Psoas muscle (tissue), 8 donors: ENCODE measurements at places on chromosomes 16 and 17. TPM values are rescaled to one million over a fixed set of nuclear protein-coding genes. Genes with fewer than 3 reads are reported as not detected.

Gene QRICH2
- total RNA-seq = 1.1 TPM

Gene CIBAR2
- not detected for total RNA-seq

Gene POLDIP2
- 196 TPM for total RNA-seq

Gene ZDHHC1
- 6.9 TPM for total RNA-seq

Gene EME1
- not detected for total RNA-seq

DNA sequence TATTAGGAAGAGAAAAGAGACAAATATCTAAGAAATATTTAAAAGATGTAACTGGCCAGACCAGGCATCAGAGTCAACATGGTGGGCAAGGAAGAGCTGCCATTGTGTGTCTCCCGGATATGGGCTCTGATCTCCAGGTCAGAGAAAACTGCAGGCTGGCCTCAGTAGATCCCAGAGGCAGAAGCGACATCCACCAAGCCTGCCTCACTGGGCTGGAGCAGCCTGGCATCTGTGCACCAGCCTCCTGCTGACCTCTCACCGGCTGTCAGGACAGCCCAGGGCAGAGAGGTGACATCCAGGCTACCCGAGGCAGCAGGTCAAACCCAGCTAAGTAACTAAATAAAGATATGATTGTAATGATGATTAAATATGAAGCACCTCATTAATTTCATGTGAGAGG, 162.8 kb upstream of the TNRC6C start:
- no peaks in the 10 kb centered on the region for H3K4me1 ChIP-seq

GRCh38 chr16:89565506-89566372, 5.3 kb downstream of the RPL13 start:
- H3K4me3 ChIP-seq = peak overlapping the region; percentile 43
- H3K27me3 ChIP-seq = no peaks in the 10 kb centered on the region
- H3K4me1 ChIP-seq = peaks cover 41% of the 10 kb centered on the region
- no peak overlapping the region for H3K27ac ChIP-seq

- no peak for DNase-seq
- H3K4me3 ChIP-seq = no peak overlapping the region
Measured at GRCh38 chr16:35186045-35186759, 1726.8 kb downstream of the TP53TG3F start.

- H3K4me3 ChIP-seq = no peak overlapping the region
- no peak for DNase-seq
- H3K4me1 ChIP-seq = no peaks in the 10 kb centered on the region
- no peak overlapping the region for H3K27ac ChIP-seq
- H3K27me3 ChIP-seq = no peaks in the 10 kb centered on the region
Measured at GRCh38 chr16:51638339-51639135, 487.5 kb upstream of the SALL1 start.

DNA sequence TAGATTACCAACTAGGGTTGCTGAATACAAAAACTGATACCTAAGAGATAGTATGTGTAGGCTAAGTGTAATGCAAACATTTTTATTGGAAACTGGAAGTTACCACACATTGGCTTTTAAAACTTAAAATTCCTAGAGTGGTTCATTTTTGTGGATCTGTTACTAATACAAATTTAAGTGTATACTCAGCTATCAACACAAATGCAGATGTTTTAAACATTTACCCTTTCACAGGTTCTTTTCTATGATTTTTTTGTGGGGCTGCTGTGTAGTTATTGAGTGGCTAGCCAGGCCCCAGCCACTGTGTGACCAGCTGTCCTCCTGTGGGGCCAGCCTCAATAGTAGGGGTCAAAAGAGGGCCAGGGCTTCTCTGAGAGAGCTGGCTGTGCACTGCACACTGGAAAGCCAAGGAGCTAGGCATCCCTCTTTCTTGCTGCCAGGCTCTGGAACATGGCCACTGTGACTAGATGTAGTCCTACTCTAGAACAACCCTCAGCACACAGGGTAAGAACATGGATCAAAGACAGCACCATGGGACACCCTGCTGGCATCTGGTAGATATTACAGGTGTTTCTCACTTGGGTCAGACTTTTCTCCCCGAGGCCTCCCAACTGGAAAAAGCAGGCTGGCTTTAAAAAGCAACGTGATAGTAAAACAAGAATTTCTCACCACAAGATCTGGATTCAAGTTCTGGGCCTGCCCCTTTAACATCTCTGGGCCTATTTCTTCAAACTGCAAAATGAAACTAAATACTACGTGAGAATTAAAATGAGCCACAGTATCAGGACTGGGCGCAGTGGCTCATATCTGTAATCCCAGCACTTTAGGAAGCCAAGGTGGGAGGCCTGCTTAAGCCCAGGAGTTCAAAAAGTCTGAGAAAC, 7.3 kb upstream of the VEZF1 start:
- peak; percentile 61 for DNase-seq
- no peaks in the 10 kb centered on the region for H3K27me3 ChIP-seq
- peaks cover 65% of the 10 kb centered on the region for H3K4me1 ChIP-seq
- peak overlapping the region; percentile 94 for H3K27ac ChIP-seq
- no peak overlapping the region for H3K4me3 ChIP-seq

DNA sequence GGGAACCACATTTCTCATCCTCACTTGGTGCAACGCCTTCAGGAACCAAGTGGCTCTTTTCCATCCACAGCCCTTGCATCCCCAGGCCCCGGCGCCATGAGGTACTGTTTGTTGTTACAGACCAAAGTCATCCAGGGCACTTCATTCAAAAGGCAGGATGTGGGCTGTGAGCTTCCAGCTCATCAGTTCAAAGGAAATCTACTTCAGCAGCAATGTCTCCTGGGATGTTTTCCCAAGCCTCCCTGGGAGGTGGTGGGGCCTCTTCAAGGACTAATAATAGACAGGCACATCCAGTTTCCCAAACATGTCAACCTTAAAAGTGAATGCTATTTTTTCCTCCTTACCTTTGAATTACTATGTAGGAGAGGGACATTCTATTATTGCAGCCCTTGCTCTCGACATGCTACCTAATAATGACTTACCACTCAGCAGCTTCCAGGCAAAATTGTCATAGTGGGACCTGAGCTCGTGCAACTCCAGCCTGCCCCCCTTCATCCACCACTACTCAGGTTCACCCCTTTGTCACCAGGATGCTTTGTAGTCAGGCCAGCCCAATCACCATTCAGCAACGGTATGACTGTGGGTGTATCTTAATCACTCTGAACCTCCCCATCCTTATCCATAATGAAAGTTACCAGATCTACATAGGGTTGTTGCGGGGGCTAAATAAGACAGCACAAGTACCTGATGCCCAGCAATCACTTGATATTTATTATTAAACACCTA, 1.7 kb upstream of the PRKCB start:
- H3K4me3 ChIP-seq = no peak overlapping the region
- H3K4me1 ChIP-seq = no peaks in the 10 kb centered on the region
- H3K27me3 ChIP-seq = peaks cover 2% of the 10 kb centered on the region
- H3K27ac ChIP-seq = no peak overlapping the region
- no peak for DNase-seq

- no peak overlapping the region for H3K27ac ChIP-seq
- no peaks in the 10 kb centered on the region for H3K36me3 ChIP-seq
- no peaks in the 10 kb centered on the region for H3K27me3 ChIP-seq
- peak overlapping the region; percentile 45 for H3K4me3 ChIP-seq
Measured at GRCh38 chr17:1031711-1032110, 34.8 kb downstream of the TIMM22 start.

GRCh38 chr16:59295993-59296736, 562.0 kb upstream of the GOT2 start:
- no peaks in the 10 kb centered on the region for H3K36me3 ChIP-seq
- H3K27ac ChIP-seq = no peak overlapping the region
- no peaks in the 10 kb centered on the region for H3K4me1 ChIP-seq

- H3K27ac ChIP-seq = peak overlapping the region; percentile 23
- H3K4me3 ChIP-seq = no peak overlapping the region
- DNase-seq = no peak
- peaks cover 18% of the 10 kb centered on the region for H3K4me1 ChIP-seq
Measured at GRCh38 chr17:50079334-50080095, 15.6 kb upstream of the PDK2 start.

DNA sequence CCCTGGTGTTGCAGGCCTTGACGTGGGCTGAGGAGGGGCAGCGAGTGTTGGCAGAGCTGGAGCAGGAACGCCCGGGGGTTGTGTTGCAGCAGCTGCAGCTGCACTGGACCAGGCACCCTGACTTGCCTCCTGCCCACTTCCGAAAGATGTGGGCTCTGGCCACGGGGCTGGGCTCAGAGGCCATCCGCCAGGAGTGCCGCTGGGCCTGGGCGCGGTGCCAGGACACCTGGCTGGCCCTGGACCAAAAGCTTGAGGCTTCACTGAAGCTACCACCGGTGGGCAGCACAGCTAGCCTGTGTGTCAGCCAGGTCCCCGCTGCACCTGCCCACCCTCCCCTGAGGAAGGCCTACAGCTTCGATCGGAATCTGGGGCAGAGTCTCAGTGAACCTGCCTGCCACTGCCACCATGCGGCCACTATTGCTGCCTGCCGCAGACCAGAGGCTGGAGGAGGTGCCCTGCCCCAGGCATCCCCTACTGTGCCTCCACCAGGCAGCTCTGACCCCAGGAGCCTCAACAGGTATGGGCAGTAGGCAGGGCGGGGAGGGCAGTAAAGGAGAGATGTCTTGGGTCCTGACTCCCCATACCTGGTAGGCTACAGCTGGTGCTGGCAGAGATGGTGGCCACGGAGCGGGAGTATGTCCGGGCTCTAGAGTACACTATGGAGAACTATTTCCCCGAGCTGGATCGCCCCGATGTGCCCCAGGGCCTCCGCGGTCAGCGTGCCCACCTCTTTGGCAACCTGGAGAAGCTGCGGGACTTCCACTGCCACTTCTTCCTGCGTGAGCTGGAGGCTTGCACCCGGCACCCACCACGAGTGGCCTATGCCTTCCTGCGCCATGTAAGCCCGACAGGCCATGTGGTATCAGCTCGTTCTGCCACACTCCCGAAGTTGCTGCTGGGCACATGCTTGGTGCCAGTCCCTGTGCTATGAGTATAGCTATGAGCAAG, 5.6 kb downstream of the PLEKHG4 start:
- DNase-seq = peak; percentile 42
- H3K36me3 ChIP-seq = no peaks in the 10 kb centered on the region
- no peak overlapping the region for H3K4me3 ChIP-seq
- no peaks in the 10 kb centered on the region for H3K4me1 ChIP-seq
- no peaks in the 10 kb centered on the region for H3K27me3 ChIP-seq

GRCh38 chr17:81898029-81898866, 3.8 kb upstream of the NPB start:
- peaks cover 77% of the 10 kb centered on the region for H3K36me3 ChIP-seq
- H3K27ac ChIP-seq = no peak overlapping the region
- no peak overlapping the region for H3K4me3 ChIP-seq
- DNase-seq = no peak
- no peaks in the 10 kb centered on the region for H3K27me3 ChIP-seq
- peaks cover 4% of the 10 kb centered on the region for H3K4me1 ChIP-seq

- no peak for DNase-seq
- no peaks in the 10 kb centered on the region for H3K27me3 ChIP-seq
- no peaks in the 10 kb centered on the region for H3K36me3 ChIP-seq
- no peak overlapping the region for H3K4me3 ChIP-seq
Measured at GRCh38 chr17:66429680-66430079, 127.3 kb downstream of the PRKCA start.

DNA sequence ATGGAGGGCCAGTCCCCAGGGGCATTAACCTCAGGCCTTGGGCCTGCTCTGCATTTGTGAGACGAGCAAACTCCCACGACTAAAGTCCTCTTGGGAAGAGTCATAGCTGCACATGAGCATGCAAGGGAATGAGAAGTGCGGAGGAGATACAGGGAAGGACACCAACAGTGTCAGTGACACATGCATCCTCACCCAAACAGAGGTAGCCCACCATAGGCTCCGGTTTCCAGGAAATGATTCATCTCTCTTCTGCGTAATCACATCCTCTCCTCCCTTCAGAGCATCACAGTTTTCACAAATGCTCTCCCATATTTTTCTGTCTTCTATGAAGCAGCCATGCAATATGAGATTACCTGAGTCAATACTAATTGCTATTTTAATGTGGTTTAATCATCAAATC, 725.7 kb upstream of the GOT2 start:
- H3K4me1 ChIP-seq = no peaks in the 10 kb centered on the region
- DNase-seq = no peak
- H3K4me3 ChIP-seq = no peak overlapping the region
- no peaks in the 10 kb centered on the region for H3K36me3 ChIP-seq
- no peak overlapping the region for H3K27ac ChIP-seq

- H3K36me3 ChIP-seq = no peaks in the 10 kb centered on the region
- H3K4me3 ChIP-seq = no peak overlapping the region
- no peaks in the 10 kb centered on the region for H3K27me3 ChIP-seq
- DNase-seq = no peak
- no peaks in the 10 kb centered on the region for H3K4me1 ChIP-seq
- no peak overlapping the region for H3K27ac ChIP-seq
Measured at GRCh38 chr16:84788920-84789391, 30.8 kb upstream of the CRISPLD2 start.

DNA sequence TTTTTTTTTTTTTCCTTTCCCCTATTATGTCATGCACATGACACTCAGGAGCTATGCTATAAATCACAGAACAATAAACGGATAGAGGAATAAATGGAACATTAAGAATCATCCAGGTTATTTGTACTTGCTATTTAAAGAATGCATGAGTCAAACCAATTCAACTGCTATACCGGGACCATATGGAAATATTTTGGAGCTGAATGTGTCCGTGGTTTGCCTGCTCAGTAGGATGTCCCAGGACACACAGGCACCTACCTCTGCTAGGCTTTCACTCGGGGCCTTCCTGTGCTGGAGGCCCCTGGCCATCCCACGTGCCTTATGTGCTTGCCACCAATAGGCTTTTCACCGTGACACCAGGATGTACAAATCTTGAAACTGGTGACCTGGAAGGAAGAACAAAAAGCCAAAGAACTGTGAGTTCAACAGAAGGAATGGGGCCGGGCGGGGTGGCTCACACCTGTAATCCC, 15.3 kb upstream of the SEC14L1 start:
- peak overlapping the region; percentile 72 for H3K27ac ChIP-seq
- no peaks in the 10 kb centered on the region for H3K36me3 ChIP-seq
- H3K27me3 ChIP-seq = no peaks in the 10 kb centered on the region
- H3K4me3 ChIP-seq = no peak overlapping the region

GRCh38 chr17:8658810-8659209, 28.3 kb upstream of the MYH10 start:
- no peak for DNase-seq
- no peak overlapping the region for H3K27ac ChIP-seq
- peaks cover 2% of the 10 kb centered on the region for H3K27me3 ChIP-seq
- H3K36me3 ChIP-seq = no peaks in the 10 kb centered on the region
- H3K4me1 ChIP-seq = no peaks in the 10 kb centered on the region
- H3K4me3 ChIP-seq = no peak overlapping the region

DNA sequence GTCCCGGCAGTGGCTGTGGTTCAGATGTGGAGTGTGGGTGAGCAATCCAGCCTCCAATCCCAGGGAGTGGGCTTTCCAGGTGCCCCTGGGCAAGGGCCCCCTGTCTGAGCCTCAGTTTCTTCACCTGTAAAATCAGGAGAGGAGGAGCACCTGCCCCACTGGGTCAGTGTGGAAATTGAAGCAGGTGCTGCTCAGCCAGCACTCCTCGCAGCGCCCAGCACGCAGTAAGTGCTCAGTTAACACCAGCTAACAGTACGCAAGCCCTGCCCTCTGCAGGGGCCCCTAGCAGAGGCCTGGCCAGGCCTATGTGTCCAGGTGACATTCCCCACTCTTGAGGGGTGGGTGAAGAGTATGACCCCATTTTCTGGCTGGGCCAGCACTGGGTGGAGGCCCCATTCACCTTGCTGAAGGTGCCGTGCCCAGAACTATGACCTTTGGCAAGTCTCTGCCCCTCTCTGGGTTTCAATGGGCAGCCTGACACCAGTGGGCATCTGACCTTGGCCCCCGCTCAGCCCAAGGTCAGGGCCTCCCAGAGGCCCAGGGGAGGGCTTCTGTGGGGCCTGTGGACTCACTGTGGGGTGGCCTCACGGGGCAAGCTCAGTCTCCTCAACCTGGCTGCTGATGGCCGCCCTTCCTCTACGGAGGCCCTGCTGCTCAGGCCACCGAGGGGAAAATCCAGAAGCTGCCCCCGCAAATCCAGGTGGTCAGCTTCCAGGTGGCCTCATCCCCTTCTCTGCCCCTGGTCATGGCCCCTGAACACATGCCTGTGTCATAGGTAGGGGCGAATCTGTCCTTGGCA, 2.5 kb downstream of the MTSS2 start:
- DNase-seq = peak; percentile 54
- H3K4me1 ChIP-seq = peaks cover 59% of the 10 kb centered on the region
- peaks cover 37% of the 10 kb centered on the region for H3K36me3 ChIP-seq
